ENCODE measurements at places on chromosomes 11 and 22.

- no peak for DNase-seq
Measured at GRCh38 chr22:17874231-17874905, 100.1 kb upstream of the BID start.

- peak; percentile 46 for DNase-seq
Measured at GRCh38 chr11:130001461-130002351, 929 bp downstream of the PRDM10 start.

GRCh38 chr11:77203901-77204753, 76.1 kb downstream of the MYO7A start:
- DNase-seq = no peak

GRCh38 chr11:9663699-9664275, at the start of gene SWAP70:
Gene SWAP70, plus strand, starts transcription at chr11:9664077. Its CDS starts 103 bp downstream, at chr11:9664180.
- DNase-seq = peak; percentile 84

DNA sequence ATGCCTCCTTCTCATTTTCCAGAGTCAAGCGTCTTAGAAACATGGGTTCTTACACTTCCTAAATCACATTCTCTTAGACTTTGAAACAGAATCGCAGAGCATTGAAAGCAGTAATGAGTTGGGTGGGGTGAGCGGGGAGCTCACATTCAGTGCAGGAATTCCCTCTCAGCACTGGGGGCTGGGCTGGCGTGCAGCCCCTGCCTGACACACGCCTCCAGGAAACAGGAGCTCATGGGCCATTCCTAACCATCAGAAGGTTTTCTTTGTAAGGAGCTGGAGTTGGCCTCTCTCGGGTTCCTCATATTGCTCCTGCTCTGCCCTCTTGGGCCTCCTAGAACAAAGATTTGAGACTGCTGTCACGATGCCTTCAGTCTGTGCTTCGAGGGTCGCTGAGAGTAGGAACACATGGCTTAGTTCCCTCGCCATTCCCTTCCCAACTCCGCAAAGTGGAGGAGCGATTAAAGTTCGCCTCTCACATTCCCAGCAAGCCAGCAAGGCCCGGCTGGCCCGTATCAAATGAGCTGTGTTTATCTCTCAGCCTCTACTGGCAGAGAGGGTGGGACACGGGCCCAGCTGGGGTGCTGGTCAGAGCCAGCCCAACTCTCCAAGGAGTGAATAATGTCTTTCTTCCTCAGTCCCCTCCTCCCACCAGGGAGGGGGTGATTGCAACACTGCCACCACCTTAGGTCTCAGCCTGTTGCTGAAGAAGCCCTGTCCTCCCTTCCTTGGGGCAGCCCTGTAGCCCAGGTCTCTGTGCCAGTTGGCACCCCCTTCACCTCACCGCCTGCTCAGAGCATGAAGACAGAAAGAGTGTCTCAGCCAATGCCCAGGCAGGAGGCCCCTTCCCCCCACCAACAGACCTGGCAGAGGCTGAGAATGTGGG, 10.4 kb downstream of the CHRDL2 start:
- DNase-seq = no peak

DNA sequence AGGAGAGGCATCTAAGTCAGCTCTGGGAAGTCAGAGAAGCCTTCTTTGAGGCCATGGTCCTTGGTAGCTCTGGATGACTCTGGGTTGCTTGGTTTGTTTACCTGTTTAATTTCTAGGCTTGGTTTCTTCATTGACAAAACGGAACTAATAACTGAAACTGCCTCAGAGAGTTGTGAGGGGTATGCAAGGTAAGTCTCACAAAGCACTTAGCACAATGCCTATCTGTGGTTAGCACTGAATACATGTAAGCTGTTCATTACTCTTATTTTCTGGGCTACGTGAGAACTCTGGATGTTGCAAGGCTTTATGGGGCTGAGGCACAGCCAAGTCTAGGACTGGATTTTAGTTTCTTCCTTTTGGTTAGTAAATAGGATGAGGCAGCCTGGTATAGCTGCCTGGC, 225.8 kb upstream of the NCAM1 start:
- no peak for DNase-seq

GRCh38 chr11:11871991-11872401, 30.2 kb downstream of the USP47 start:
- no peak for DNase-seq

DNA sequence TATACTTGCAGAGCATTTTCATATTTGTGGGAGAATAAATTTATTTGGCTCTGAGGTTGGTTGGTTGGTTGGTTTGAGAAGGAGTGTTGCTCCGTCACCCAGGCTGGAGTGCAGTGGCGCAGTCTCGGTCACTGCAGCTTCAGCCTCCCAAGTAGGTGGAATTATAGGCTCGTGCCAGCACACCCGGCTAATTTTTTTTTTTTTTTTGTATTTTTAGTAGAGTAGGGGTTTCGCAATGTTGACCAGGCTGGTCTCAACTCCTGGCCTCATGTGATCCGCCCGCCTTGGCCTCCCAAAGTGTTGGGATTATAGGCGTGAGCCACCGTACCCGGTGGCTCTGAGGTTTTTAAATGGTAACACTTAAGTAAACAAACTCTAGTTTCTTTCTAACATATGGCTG, 161.1 kb downstream of the TEAD1 start:
- no peak for DNase-seq

DNA sequence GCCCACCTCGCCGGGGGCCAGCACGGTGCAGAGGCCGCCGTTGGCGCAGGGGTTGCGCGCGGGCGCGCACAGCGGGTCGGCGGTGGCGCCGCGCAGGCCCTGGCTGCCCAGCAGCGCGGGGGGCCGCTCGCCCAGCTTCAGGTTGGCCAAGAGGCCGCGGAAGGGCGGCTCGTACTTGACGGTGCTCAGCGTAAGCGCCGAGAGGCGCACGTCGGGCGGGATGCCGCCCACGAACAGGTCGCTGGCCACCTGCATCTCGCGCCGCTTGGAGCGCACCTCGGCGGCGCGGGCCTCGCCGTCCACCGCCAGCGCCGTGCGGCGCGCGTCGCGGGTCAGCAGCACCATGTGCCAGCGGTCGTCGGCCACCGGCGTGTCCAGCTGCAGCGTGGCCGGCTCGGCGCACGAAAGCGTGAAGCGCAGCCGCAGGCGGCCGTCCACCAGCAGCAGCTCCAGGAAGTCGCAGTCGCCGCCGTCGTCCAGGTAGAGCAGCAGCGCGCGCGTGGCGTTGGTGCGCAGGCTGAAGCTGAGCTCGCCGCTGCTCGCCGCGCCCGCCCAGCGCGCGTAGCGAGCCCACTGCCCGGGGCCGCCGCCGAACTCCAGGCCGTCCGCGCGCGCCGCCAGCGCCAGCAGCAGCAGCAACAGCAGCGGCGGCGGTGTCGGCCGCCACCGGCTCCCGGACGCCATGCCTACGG, 9.8 kb downstream of the NRXN2 start:
- DNase-seq = no peak

DNA sequence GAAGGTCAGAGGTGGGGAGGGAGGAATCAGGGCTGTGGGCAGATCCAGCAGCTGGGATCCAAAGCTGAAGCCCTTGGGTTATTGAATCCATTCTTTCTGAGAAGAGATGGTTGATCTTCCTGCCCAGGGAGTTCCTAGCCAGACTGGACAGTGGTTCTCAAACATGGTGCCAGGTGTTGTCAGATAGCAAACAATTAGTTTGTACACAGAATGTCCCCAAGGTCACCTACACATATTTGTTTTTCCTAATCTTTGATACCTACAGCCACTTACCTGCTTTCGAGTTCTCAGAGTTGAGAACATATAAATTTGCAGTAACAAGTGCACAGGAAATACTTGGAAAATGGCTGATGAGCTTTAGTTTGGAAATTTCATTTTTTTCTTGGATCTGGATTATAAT, 54.5 kb downstream of the BMAL1 start:
- DNase-seq = no peak

GRCh38 chr11:128803011-128803410, 64.1 kb downstream of the KCNJ1 start:
- DNase-seq = no peak

- no peak for DNase-seq
Measured at GRCh38 chr11:16086229-16086819, 270.0 kb downstream of the SOX6 start.

GRCh38 chr11:64743591-64744543, at the start of gene RASGRP2:
Gene RASGRP2, minus strand, starts transcription at chr11:64744142. Its CDS starts 1,276 bp downstream, at chr11:64742866.
- DNase-seq = peak; percentile 40

- no peak for DNase-seq
Measured at GRCh38 chr22:17570851-17571631, 7.7 kb downstream of the SLC25A18 start.

GRCh38 chr22:35697142-35697541, 20.5 kb upstream of the APOL5 start:
- DNase-seq = no peak

- DNase-seq = no peak
Measured at GRCh38 chr11:19315511-19315910, 74.8 kb upstream of the E2F8 start.

- peak; percentile 38 for DNase-seq
Measured at GRCh38 chr22:31639436-31640039, 22.5 kb downstream of the PISD start.

DNA sequence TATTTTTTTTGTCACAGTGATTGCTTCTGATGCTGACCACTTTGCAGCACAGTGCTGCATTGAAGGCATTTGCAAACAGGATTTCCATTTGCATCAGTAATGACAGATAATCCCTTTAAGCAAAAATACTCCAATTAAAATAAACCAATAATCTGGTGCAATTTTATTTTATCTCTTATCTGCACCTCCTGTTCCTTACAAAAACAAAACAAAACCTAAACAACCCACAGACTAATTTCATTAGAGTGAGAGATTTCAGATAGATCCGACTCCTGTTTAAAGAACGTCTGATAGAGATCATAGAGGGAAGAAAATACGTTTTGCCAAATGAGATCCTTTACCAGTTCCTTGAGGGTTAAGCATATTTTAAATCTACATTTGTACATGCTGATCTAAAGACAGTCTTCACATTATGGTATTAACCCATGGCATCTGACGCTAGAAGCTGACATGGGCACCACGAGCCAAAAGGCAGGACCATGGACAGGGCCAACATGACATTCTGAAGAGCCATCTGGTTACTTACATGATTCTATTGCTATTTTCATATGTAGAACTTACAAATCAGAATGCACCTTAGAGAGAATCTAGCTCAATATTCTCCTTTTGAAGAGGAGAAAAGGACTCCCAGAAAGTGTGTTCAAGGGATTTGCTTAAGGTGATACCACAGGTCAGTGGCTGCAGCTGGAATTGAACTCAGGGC, 286.2 kb upstream of the NARS2 start:
- peak; percentile 51 for DNase-seq

- peak; percentile 80 for DNase-seq
Measured at GRCh38 chr11:45089251-45089650, 57.2 kb upstream of the PRDM11 start.

DNA sequence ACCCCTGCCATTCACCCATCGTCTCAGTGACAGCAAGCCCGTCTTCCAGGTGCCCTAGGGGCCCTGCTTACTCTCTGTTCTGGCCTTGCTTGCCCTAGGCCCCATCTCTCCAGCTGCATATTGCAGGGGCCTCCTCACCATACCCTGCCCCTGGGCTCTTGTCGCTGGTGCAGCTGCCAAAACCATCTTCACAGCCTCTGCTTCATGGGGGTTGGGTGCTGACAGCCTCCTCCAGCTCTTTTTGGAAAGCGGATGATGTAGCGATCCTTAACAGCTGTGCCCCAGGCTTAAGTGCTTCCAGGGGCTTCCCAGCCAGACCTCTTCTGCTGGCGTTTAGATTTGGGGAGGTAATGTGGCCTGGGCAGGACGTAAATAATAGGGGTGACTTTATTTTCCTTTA, 61.2 kb upstream of the SUSD2 start:
- no peak for DNase-seq

DNA sequence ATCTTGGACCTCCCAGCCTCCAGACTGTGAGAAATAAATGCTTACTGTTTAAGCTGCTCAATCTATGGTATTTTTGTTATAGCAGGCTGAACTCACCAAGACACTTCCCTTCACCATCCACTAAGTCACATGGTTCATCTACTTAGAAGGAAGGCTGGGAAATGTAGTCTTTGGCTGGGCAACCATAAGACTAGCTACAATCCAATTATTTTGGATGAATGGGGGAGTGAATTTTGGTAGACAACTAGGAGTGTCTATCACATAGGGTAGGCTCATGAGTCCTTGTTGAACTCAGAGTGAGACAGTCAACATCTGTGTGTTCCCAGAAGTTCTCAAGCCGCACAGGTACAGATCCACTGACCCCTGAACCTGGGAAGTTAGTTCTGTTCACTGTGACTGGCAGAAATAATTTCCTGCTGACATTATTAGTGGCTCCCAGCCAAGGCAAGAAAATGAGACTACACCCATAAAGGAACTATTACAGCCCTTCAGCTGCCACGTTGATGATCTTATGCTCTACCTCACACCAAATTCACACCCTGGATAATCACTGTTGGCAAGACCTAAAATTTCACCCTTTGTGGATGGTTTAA, 3.1 kb upstream of the SLC35C1 start:
- DNase-seq = no peak
